ENCODE measurements at places on chromosomes 11 and 22.

DNA sequence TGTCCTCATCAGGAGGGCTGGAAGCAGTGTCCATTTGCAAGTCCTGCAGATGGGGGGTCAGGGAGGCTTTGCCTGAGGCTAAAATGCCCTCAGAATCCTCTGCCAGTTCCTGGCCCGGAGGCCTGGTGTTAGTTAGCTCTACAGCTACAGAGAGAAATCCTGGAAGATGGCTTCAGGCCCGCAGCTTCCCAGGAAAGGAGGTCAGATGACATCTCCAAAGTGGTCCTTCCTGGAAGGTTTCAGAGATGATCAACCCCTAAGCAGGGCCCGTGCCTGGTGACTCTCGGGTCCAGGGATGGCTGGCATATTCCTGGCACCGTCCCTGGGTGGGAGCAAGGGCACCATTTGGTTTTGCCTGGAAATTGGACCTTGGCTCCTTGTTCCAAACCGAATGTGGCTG, 959.1 kb downstream of the BRD1 start:
- no peak for DNase-seq

DNA sequence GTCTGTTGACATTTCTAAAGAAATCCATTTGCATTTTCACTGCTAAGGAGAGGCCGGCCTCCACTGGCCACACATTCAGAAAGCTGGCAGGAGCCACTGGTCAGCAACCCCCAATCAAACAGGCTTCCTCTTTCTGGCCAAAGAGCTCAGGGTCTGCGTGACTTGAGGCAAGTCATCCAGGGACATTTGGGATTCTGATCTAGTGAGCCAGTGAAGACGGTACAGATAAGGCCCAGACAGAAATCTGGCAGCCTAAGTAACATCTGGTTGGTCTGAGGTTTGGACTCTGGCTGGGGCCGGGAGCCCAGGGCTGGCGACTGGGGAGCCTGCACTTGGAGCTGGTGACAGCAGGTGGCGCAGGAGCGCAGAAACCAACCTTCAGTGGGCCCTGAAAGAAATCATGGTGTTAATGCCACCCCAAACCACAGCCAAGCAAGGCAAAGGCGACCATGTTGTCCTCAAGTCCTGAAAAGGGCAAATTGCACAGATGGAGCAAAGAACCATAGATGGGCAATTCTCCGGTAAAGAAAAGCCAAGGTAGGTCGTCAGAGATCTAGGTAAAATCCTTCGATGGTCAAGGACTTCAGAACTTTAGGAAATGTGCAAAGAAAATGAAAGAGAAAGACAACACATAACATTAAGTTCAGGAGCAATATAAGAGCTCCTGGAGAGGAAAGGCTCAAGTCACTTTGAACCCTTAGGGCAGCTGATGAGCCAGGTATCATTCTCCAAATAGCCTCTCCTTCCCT, 99.4 kb upstream of the BLID start:
- DNase-seq: no peak

DNA sequence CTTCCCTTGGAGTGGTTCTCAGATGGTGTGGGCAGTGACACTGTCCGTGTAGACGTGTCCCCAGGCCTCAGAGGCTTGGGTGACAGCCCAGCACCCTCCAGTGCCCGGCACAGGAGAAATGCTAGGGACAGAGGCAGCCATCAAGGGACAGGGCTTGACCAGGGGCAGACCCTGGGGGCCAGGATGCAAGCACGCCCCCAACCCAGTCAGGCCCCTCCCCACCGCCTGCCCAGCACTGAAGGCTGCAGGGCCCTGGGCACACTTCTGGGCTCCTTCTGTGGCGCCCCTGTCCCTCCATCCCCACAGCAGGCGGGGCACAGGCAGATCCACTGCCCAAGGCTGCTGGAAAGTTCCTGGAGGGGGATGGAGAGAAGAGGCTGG, 11.1 kb downstream of the IGF2 start:
- DNase-seq: no peak

GRCh38 chr22:27159716-27160295, 502.4 kb downstream of the MIAT start:
- DNase-seq: no peak

- no peak for DNase-seq
Measured at GRCh38 chr11:122976061-122976733, 5.4 kb downstream of the BSX start.

GRCh38 chr11:27213232-27213660, 149.8 kb downstream of the CCDC34 start:
- DNase-seq: no peak

- no peak for DNase-seq
Measured at GRCh38 chr11:77159219-77159936, 31.3 kb downstream of the MYO7A start.

GRCh38 chr11:33258631-33259205, 1.5 kb downstream of the HIPK3 start:
- DNase-seq: no peak

GRCh38 chr11:1496091-1496760, 9.6 kb upstream of the MOB2 start:
- DNase-seq: no peak

DNA sequence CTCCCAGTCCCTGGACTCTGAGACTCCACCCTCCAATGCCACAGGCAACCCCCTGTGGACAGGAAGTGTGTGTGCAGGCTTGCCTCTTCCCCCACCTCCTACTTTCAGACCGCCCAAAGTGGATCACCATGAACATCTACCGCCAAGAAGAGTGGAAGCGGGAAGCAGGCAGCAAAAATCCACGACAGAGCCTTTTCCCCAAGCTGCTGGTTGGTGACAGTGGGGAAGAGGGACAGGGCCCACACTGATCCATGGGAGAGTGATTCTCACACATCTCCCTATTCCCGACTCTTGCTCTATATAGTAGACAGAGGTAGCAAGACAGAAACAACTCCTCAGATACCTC, 53.4 kb upstream of the SPATA19 start:
- no peak for DNase-seq

- no peak for DNase-seq
Measured at GRCh38 chr11:71307811-71308645, 55.7 kb upstream of the SHANK2 start.

DNA sequence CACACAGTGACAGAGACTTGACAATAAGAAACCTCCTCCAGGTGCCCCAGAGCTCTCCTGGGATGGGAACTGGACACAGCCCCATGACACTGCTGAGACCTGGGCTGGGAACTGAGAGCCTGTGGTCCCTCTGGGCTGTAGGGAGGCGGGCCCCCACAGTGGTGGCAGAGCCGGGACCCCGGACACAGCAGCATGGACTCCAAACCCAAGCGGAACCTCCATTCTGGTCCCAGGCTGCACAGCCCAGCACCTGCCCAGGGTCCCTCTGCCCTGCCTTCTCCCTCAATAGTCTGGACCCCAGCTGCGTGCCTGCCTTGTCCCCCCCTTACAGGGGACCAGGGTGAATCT, 8.4 kb upstream of the APOBEC3H start:
- no peak for DNase-seq

GRCh38 chr11:32312206-32312817, 123.0 kb downstream of the WT1 start:
- no peak for DNase-seq
